ENCODE measurements at places on chromosomes 2 and 18. TPM values are rescaled to one million over a fixed set of nuclear protein-coding genes. Genes with fewer than 3 reads are reported as not detected.

GRCh38 chr2:94872088-94872618 is 923 bp downstream of the TEKT4 start:
- no peak for DNase-seq

DNA sequence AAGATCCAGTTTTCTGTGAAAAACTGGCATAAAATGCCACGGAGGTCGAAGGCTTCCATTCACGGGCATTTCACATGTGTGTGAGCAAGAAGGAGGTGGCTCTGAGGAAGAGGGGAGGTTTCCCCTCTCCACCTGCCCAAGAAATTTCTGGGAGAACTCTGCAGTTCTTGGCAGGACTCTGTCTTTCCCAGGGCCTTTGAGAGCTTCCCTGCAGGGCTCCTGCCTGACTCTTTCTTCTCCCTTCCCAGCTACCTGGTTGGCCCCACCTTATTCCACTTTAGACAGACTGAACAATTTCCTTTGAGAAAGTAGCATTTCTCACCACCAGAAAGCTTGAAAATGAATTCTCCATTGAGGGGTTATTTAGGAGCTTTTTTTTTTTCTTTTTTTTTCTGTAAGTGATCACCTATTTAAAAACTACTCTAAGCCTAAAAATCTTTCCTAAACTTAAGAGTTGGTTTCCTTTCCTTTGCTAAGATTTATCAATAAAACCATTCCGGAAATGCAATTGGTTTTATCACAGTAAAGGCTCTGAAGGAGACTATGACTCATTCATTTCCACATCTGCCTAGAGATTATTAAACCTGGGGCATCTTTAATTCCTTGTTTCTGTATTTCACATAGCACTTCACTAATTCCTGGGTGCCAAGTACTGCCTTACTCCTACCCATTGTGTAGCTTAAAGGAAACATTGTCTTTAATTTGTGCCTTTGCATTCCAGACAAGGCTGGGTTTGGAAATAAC is 59.3 kb downstream of the UNC80 start:
- DNase-seq, result no peak

GRCh38 chr2:61125798-61126197 is 36.2 kb upstream of the C2orf74 start:
- no peak for DNase-seq

DNA sequence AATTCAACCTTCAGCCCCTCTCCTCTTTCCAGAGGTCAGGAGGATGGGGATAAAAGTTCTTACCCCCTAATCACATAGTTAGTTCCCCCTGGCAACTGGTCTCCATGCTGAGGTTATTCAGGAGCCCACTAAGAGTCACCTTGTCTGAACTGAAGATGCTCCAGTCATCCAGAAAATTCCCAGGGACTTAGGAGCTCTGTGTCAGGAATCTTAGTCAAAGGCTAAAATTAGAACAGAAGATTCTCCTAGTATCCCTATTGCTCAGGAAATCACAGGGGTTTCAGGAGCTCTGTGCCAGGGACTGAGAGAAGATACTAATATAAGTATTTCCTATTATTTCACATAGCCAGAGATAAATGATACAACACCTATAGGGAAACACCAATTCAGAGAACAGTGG is 37.3 kb upstream of the LONRF2 start:
- DNase-seq, result no peak

- DNase-seq, result no peak
Measured at GRCh38 chr2:202360646-202361045, 15.5 kb upstream of the BMPR2 start.

LRRTM1 gene
- total RNA-seq, result not detected

PRKRA gene
- 78.2 TPM for total RNA-seq

ICA1L gene
- 5.1 TPM for total RNA-seq

Measured in activated naive CD4-positive, alpha-beta T cell treated with anti-CD3 and anti-CD28 coated beads for 36 hours (primary cell).